ENCODE measurements at places on chromosomes 13 and 19.
A peak's percentile ranks its signal among the peaks of the same experiment; 100 is the strongest.

DNA sequence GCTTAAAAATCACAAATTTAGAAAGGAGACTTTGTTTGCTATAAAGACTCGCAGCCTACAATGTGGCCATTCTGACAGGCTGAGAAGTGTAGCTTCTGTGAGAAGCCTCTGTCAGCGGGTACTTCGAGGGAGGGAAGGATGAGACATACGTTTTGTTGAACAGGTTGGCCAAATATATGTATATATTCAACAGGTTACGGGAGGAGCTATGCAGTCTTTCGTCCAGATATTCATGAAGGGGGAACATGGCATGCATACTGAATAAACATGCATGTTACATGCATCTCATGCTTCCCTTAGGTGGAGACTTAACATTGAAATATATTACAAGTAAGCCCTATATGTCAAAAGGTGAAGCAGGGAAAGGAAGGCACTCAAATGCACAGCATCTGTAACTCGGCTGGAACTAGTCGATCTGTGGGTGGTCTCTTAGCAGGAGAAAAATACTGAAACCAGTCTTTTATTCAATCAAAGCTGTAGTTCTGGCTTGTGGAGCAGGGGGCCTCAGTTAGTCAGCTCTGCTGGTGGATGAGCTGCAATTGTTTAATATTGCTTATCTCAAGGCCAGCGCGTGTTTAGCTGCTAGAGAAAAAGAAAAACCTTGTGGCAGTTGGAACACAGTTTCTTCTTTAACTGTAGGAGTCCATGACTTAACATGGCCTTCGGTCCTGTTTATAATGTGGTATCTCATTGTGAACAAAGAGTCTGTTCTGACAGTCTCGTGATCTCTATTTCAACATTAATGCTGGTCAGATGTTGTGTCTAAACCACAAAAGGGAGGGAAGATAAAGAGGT is 94.3 kb downstream of the FAM216B start:
- DNase-seq = no peak

- DNase-seq = no peak
These were observed 121.2 kb downstream of the PCCA start for GRCh38 chr13:100209857-100210825.

- DNase-seq = no peak
These were observed 2.0 kb downstream of the NAA16 start for GRCh38 chr13:41313117-41313516.

DNA sequence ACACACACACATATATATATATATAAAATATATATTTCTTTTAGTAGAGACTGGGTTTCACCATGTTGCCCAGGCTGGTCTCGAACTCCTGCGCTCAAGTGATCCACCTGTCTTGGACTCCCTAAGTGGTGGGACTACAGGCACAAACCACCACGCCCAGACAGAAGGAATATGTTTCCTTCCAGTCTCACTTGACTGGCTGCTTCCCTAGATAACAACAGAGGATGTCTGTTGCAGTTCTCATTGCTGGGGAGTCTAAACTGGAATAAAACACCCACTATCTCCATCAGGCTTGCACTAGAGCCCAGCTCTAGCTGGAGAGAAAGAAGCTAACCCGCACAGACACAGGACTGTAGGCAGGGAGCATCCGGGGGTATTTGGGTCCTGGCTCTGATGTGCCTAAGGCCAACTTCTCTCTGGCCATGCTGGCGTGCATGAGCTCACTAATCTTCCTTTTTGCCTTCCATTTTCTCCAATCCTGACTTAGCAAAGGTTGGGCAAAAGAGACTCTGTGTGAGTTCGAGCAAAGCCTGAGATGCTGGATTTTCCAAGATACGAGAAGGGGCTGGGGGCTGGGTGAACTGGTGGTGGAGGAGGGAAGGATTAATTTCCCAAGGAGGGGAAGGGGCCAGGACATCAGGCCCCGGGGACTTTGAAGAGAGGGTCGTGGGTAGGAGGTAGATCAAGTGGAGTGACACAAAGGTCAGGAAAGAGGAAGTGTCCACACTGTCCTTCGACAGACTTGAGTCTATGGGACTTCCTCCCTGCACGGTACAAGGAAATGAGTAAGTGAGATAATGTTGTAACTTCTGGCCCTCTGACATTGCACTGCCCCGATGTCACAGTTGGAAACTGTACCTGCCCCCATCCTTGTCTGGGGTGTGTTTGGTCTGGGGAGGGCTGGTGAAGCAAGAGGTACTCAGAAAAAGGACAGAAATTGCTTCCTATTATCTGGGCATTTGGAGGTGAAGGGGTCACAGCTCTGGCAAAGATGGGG is 22.5 kb upstream of the ALOX5AP start:
- DNase-seq = no peak

- DNase-seq = no peak
These were observed 5.0 kb downstream of the PAK4 start for GRCh38 chr19:39130337-39131254.

DNA sequence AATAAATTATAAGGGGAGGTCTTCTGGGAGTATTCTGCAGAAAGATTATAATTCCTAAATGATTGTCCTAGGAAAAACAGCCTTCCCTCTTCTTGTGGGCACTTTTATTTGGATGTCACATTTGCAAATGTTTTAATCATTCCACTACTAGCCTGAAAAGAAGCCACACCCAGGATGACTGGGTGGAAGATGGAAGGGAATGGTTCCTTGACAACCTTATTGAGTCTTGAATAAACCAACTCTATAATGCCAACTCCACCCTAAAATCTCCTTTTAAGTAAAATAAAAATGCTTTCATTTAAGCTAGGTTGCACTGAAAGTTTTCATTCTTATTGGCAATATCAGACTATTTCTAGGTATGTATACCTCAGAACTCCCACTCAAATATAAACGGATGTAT is 494.6 kb downstream of the RFC3 start:
- no peak for DNase-seq

DNA sequence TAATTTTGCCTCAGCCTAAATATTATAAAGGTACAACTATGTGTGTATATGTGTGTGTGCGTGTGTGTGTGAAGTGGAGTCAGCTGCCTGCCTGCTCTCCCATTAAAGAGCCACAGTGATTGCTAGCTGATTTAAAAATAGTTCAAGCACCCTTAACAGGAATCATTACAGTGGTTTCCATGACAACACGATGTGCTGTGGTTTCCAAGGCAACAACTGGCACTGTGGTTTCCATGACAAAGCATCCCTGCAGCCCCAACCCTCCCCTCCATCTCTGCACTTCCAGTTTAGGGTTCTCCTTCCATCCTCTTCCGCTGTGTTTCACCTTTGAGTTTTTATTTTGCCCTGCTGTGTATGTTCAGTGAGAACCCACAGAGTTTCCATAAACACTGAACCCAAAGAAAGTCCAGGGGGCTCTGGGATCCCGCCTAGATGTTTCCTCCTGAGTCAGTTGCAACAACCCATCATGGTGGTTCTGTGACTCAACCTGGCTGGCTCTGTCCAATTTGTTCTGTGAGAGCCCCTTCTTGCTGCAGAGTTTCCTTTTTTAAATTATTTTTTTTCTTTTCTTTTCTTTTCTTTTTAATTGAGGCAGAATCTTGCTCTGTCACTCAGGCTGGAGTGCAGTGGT is 7.1 kb upstream of the PNMA8A start:
- peak; percentile 55 for DNase-seq

DNA sequence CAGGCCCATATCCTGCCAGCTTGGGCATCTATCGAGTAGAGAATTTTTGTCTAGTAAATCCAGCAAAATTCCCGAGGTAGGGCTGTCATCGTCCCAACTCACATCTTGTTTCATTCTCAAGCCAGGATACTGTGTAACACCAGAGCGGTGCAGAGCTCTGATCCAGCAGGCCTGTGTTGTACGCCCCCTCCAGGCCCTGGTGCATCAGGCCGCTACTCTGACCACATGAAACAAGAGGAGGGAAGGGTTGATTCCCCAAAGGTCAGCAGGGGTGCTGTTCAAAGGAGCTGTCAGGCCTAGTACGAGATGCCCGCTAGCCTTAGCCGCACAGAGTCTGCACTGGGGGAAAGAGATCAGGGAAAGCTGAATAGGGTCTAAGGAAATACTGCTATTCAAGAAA is 276.0 kb downstream of the SLC7A1 start:
- DNase-seq = no peak

GRCh38 chr13:101866889-101867581 is 414.6 kb downstream of the ITGBL1 start:
- no peak for DNase-seq

GRCh38 chr13:99980824-99981734 is 505 bp upstream of the ZIC2 start:
- DNase-seq = peak; percentile 52

- no peak for DNase-seq
These were observed 4.2 kb downstream of the DHX34 start for GRCh38 chr19:47353307-47353712.

DNA sequence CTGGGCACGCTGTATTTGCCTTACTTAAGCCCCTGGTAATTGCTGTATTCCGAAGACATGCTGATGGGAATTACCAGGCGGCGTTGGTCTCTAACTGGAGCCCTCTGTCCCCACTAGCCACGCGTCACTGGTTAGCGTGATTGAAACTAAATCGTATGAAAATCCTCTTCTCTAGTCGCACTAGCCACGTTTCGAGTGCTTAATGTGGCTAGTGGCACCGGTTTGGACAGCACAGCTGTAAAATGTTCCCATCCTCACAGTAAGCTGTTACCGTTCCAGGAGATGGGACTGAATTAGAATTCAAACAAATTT is 676 bp downstream of the BRCA2 start:
- DNase-seq = no peak

DNA sequence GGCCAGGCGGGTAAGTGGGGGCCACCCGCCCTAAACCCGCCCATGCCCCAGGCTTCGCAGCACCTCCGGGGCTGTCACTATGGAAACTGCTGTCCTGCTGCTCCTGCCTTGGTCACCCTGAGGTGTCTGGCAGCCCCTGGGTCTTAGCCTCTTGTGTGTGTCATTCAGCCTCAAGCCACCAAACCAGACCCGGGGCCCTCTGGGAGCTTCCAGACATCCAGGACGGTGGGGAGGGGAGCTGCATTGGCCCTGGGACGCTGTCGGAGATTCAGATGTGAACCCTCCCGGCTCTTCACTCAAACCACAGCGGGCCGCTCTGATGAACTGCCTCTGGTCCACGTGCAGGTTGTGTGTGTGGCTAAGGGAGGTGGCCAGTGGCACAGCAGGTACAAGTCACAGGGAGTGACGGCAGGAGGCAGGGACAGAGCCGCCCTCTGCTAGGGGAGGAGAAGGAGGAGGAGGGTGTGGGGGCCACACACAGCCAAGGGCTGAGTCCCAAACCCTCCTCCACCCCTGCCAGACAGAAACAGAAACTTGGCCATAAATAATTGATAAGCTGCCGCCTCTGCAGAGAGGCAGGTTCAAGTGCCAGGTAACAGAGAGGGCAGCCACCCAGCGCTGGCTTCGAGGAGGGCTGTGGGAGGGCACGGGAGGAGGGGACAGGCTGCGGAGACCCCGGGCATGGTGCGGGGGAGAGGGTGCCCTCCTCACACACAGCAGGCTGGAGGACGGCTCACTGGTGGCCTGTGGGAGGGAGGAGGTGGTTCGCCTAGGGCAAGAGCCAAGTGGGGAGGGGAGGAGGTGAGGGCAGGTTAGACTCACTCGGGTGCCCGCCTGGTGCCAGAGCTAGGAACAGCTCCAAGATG is 8.0 kb downstream of the NANOS3 start:
- no peak for DNase-seq

DNA sequence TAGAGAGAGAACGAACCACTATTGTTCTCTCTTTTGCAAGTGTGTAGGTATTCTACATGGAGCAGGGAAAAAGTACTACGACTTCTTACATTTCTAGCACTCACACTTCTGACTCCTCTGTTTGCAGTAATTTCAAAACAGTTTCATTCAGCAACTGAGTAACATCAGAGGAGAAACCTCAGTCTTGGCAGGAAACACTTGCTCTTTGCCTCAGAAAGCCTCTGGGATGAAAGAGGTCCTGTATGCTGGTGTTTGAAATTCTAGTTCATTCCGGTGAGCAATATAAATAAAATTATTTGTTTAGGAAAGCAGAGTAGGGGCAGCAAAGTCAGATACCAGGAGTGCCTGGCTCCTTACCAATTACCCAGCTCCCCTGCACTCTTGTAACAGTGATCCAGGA is 595.5 kb downstream of the TBC1D4 start:
- DNase-seq = no peak

- DNase-seq = no peak
These were observed 119.5 kb downstream of the EFNB2 start for GRCh38 chr13:106415971-106416370.

- DNase-seq = no peak
These were observed 5.0 kb upstream of the ADM5 start for GRCh38 chr19:49684251-49684982.

- no peak for DNase-seq
These were observed 73.8 kb downstream of the GADD45B start for GRCh38 chr19:2549701-2550191.

Data from Jurkat, Clone E6-1 (cell line).